ENCODE measurements at places on chromosomes 6 and 20. TPM values are rescaled to one million over a fixed set of nuclear protein-coding genes. Genes with fewer than 3 reads are reported as not detected.

DNA sequence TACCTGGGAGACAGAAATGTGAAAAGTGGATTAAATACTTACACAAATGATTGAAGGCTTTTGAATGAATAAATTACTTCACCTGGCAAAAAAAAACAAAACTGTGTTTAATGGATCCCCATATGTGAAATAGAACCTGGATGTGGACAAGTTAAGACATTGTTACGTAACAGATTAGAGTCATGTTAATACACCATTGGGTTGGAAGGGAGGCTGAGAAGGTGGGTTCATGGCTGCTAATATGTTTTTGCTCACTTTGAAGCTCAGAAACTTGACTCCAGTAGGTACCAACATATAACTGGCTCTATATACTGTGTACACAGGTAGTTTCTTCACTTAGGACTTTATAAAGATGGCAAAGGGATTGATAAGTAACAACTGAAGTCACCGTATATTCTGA, 21.4 kb upstream of the TENT5A start:
- DNase-seq, result no peak

GRCh38 chr20:50027611-50028105, 44.9 kb downstream of the SNAI1 start:
- peak; percentile 82 for DNase-seq

DNA sequence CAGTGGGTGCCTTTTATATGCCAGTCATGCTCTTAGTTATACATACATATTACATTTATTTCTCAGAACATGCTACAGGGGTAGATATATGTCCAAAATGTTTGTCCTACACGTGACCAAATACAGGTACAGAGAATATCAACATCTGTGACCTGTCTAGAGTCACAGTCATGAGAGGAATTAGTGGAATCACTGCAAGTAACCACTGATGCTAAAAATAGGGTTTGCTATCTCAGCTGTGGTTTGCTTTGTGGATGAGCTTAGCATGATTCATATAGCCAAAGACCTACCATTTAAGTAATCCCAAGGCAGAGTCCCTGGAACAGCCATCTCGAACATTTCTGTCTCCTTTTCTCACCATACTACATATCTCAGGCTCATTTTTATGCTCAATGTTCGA, 32.3 kb downstream of the GSTA3 start:
- DNase-seq, result no peak

DNA sequence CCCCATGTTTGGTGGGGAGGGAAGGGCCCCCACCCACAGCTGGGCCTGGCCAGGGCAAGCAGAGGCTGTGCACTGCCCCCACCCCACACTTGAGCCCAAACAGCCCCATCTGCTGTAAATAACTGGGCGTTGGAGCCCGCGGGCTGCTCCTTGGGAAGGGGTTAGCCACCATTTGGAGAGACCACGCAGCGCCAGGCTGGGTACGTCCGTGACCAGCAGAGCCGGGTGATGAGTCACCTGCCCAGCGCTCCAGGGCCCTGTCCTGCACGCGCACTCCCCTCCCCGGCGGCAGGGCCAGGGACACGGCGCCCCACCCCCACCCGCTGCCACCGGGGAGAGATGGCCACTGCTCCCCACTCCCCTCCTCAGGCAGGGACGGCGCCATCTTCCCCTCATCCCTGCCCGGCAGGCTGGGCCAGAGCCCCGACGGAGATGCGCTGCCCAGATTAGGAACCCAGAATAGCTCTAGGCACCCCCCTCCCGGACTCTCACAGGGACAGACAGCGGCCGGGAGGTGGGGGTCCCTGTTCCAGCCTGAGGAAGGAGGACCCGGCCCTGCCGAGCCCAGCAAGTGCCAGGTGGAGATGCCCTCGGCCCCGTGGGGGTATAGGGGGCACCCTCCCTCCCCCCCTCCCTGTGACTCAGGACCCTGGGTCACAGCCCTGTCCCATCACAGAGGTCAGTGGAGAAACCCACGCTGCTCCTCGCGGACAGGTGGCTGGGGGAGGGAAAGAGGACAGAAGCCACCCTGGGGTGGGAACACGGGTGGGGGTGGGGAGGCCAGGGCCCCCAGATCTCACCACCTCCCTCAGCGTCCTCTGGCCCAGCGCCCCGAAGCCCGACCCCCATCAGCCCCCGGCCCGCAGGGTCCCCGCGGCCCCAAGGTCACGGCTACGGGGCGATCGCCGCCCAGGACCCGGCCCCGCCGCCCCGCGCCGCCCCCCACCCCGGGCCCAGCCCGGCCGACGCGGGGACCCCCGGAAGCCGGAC, 642 bp downstream of the EEF1A2 start:
- DNase-seq, result peak; percentile 61

- no peak for DNase-seq
Observed at GRCh38 chr20:9139106-9139833, 70.4 kb downstream of the PLCB4 start.

DNA sequence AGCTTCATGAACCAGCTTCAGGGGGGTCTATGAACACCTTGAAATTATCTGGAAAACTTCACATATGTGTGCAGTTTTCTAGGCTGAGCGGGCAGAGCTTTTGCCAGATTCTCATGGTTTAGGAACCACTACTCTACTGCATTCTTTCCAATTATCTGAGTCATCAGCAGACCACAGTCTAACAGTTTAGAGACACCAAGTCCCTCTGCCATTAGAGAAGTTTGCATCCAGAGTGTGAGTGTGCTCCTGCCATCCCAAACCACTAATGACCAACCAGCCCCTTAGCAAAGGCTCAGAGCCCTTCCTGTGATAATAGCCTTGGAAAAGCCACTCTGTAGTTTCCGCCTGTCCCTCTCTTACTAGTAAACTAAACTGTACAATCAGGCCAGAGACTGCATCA, 96.8 kb downstream of the PHACTR1 start:
- no peak for DNase-seq

FNDC1 gene
- not detected for total RNA-seq

MYB gene
- 118 TPM for total RNA-seq

DNA sequence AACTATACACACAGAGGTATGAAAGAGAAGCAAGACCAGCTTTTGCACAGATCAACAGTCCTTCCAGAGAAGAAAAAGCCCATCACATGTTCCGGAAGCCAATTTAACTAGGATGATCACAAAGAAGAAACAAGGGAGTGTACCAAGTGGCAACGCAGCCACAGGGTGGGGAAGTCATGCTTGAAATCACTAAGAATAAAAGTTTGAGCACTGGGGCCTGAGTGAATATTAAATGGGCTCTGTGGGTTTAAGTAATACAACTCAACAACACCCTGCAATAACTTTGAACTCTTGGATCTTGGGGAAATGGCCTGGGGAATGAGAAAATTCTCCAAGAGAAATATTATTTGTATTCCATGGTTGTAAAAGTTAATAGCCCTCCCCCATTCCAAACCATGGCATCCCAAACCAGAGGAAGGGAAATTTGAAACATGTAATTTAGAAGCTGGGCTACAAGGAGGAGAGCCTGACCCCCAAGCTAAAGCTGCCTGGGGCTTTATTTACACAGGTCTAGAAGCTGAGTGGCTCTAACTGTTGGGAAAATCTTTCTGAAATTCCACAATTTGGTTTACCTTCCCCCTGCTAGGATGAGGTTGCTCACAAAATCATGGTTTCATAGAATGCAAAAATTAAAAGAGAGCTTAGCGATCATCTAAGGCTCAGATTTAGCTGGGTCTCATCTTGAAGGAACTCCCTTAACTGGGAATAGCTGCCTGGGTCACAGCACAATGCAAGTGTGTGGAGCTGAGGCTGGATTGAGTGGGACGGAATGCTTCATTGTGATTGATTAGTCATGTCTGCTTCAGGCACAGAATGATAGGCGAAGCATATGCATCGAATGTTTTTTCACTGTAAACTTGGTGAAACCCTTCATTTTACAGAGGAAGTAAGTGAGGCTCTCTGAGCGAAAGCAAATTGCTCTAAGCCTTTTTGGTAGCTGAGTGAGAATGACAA, 143.6 kb downstream of the BMP7 start:
- DNase-seq, result no peak

DNA sequence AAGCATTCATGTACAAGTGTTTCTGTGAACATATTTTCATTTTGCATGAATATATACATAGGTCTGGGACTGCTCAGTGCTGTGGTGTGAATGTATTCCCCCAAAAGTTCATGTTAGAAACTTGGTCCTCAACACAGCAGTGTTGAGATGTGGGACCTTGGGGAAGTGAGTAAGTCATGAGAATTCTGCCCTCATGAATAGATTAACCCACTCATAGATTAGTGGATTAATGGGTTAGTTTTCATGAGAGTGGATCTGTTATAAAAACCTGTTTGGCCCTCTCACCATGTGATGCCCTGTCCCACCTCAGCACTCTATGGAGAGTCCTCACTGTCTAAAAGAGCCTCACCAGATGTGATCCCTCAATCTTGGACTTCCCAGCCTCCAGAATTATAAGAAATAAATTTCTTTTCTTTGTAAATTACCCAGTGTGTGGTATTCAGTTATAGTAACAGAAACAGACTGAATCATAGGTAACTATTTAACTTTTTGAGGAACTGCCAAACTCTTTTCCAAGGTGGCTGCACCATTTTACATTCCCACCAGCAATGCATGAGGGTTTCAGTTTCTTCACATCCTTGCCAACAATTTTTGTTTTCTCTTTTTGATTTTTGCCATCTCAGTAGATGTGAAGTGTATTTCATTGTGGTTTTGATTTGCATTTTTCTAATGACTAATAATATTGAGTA, 45.3 kb downstream of the QRSL1 start:
- DNase-seq, result no peak

DNA sequence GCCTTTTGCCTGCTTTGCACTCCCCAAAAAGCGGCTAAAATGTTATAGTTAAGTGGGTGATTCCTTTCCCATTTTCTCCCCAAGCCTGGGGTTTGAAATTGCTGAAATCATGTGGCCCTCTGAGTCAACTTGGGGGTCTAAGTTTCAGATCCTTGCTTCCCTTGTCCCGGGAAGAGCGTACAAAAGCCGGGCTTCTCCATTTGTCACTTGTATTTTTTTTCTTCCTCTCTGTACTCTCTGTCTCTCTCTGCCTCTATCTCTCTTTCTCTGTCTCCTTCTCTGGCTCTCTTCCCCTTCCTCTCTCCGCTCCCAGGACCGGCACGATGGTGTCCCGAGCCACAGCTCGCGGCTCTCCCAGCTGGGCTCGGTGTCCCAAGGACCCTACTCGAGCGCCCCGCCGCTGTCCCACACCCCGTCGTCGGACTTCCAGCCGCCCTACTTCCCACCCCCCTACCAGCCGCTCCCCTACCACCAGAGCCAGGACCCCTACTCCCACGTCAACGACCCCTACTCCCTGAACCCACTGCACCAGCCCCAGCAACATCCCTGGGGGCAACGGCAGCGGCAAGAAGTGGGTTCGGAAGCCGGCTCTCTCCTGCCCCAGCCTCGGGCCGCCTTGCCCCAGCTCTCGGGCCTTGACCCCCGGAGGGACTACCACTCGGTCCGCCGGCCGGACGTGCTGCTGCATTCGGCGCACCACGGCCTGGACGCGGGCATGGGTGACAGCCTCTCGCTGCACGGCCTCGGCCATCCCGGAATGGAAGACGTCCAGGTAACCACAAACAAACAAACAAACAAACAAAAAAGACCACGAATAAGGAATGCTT, 4.6 kb downstream of the TFAP2B start:
- DNase-seq, result no peak

DNA sequence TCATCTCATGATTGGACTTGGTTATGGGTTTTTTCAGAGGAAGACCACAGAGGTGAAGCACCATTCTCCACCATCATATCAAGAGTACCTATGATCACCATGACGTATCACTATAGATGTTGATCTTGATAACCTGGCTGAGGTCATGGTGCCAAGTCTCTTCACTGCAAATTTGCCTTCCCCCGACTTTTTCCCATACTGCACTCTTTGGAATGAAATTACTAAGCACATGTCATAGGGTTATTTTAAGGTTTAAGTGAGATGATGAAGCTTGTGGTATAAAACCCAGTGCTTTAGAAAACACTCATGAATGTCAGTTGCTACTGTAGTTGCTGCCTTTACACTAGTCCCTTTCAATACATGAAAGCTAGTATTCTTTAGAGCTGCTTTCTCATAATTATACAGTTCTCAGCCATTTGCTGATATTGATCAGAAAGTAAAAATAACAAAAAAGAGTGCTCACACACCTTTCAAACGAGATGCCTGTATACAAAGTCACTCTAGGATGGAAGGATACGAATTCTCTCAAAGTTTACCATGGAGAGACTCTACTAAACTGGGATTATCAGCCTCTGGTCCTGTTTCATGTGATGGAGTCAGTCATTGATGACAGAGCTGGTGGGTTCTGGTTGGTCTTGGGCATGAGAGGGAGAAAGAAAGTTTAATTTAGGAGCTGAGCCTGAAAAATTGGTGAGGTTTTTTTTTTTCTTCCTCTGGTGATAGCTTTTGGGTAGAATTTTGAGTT, 228.1 kb downstream of the PRL start:
- DNase-seq, result no peak

UTRN gene
- 202 TPM for total RNA-seq

DNA sequence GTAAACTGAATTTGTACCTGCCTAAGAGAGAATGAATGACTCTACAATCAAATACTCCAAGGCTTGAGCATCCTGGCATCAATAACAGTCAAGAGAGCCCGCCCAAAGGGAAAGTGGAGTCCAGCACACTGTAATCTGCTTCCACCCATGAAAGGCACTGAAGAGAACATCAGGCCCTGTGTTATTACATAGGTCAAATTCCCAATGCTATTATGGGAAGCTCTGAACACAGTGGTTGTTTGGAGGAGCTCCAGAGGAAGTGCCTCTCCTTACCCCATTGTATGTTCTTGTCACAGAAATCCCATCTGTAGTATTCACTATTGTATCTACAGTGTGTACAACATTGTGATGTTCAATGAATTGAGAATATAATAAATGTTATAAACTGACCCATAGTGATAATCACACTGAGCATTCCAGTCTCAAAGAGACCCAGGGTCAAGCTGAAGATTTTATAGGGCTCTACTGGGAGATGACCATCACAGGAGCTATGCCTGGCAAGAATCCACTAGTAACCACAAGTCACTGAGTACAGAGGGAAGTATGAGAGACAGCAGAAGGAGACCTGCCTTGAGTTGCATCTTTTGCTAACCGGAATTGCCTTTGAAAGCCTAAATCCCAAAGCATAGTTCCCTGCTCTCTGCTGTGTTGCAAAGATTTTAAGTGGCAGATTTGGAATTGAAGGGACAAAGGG, 446.7 kb downstream of the GJA1 start:
- no peak for DNase-seq
